Fibroblast of upper back skin (primary cell): ENCODE measurements at places on chromosomes 3 and 15.

DNA sequence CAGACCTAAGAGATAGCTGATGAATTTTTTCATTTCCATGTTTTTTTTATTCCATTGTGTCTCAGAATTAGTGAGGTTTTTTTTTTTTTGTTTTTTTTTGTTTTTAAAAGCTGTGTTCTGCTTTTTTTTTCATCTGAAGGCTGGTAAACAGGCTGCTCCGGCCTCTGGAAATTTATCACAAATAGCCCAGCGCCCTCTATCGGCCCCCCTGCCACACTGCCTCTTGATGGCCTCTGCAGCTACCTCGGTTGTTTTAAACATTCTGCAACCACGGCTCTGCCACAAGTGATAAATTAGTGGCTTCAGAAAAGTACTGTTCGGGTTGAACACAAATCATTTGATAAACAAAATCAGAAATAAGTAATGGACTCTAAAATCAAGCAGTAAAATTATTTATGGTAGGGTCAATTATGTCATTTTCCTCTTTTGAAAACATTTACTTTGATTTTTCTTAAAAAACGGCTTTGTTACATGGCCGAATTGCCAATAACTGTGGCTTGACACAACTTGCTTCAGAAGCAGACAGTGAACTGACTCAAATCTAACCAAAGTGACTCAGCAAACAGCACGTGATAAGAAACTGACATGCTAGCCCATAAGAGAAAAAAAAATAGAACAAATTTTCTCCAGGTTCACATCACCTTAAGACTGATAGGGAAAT, 87.8 kb downstream of the RSL24D1 start:
- DNase-seq = peak; percentile 28

GRCh38 chr3:134353831-134354611, 20.2 kb downstream of the AMOTL2 start:
- DNase-seq = no peak

DNA sequence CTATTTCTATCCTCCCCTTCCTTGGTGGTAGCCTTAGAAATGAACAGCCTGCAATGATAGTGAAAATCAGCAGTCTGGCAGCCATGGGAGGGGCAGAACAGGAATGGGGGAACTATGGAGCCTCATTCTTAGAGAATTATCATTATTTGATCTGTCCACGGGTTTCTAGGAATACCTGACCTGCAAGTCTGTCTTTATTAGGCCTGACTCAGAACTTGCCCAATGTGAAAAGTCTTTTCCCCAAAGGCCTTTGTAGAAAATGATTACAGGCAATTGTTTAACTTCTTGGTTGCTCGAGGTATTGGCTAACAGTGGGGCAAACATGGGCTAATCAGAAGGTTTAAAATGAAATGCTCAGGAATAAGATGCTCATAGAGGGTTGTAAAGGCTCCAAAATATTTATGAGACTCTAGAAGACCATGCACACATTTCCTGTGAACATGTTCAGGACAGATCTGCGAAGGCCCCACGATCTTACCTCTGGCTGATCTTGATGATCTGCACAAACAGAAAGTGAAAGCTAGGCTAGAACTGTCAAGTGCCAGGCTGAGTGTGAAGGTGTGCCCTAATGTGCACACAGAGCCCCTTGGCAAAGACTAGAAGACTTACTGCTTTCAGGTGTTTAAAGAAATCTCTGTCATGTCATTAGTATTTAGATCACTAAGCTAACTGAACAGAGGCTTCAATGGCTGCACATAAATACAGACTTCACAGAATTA, 39.6 kb upstream of the LAMP3 start:
- no peak for DNase-seq

DNA sequence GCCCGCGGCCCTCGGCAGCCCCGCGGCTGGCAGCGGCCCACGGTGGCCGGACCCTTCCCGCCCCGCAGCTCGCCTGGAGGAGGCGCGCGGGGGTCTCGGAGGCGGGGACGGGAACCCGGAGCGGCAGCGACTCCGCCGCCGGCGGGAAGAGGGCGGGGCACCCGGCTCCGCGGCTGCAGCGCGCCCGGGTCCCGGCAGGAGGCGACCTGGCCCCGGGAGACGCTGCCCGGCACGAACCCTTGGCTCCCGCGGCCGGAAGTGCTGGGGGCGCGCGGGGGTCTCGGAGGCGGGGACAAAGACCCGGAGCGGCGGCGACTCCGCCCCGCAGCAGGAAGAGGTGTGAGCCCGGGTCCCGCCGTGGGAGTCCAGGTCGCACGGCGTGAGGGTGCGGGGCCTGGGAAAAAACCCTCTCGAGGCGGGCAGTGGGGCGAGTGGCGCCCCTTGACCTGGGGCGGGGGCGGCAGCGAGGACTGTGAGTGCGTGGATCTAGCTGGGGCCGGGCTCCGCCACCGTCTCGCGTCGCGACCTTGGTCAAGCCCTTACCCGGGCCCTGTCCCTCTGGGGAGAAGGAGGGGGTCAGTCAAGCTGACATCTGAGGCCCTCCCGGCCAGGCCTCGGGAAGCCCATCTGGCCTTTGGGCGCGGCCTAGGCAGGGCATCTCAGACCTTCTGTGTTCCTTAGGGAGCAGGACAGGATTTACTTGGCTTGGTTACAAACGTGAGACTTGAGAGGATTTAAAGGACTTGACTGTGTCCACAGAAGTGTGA, at the start of gene CIB2:
TSS of gene CIB2 (minus strand) at position 151 of the 767 bp plus-strand sequence. CDS start 230 bp downstream, outside the sequence.
- DNase-seq = peak; percentile 69

DNA sequence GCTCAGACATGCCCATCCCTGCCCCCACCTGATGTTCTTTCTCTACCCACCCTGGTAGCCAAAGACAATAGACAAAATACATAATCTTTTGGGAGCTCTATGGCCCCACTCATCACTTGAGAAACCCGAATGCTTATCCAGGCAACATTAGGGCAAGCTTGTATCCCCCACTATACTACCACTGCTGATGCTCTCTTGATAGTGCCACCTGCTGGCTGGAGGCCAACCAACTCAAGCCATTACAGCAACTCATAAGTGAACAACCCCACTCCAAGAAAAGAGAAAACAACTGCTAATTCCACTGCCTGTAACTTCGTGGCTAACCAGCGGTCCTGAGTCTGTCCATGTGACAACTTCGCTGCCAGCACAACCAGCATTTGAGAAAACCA, 342.5 kb upstream of the TGFBR2 start:
- DNase-seq = no peak

- peak; percentile 77 for DNase-seq
Observed at GRCh38 chr15:100713163-100713867, 110.9 kb downstream of the ASB7 start.
